ENCODE measurements at places on chromosomes 7 and 10.

DNA sequence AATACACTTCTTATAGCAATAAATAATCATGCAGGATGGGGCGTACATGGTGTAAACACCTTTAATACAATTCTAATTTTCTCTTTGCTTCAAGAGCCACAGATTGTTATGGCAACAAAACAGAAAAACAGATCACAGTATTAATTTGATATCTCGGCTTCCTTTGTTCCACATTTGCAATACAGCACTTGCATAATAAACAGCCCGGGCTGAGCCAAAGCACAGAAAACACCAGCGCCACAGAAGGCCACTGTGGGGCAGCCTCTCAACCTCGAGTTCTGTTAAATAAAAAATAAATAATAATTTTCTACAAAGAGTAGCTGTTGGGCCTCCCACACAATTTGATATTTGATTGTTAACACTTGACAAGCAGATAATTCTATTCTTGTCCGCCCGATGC is 255.9 kb downstream of the USP6NL start:
- DNase-seq = no peak

DNA sequence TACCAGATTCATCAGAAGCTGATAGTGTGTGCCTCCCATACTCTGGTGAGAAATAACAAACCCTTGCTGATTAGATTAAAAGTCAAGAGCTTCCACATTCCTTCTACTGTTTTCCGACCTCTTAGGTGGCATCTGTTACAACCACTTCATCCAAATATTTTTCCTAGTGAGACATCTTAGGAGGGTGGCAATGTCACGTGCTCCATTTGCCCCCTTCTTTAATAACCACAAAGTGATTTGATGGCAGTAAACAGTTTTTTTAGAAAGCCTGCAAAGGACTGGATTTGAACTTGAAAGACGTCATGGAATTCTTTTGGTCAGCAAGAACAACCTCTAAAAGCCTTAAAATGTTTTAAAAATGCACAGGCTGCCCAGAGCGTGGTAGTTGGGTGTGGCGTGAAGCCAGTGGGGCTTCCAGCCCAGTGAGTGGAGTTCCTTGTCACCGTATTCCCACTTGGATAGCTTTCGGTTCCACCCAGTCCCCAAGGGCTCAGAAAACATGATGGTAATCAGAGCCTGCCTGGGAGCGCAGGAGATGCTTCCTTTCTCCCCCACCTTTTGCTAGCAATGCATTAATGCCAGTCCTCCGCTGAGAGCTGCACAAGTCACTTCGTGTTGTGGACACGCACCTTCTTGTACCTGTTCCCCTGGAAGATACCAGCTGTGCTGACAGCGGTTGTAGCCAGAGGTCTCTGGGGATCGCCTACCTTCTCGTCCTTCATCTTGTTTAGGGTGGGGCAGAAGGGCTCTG is 256.4 kb downstream of the KIAA1217 start:
- no peak for DNase-seq

- DNase-seq = no peak
Measured at GRCh38 chr7:120402801-120403200, 129.8 kb downstream of the KCND2 start.

DNA sequence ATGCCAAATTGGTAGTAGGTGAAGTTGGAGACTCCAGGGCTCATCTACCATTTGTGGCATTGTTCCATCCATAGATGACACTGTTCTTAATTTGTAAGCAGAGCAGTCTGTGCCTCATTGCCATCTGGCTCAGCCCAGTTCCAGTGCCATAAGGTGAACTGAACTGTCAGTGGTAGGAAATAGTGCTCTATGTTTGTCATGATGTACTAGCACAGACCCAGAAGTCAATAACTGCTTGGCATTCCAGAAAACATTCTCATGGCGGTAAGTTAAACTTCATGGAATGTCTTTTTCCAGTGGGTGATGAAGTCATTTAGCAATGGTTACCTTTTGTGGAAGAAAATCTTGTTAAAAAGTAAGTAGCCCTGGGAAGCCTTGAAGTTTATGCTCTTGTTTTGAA is 302.7 kb downstream of the SUGCT start:
- no peak for DNase-seq

- DNase-seq = no peak
Measured at GRCh38 chr10:110265573-110266193, 39.0 kb downstream of the SMNDC1 start.

- no peak for DNase-seq
Measured at GRCh38 chr7:115572111-115572510, 458.5 kb downstream of the TFEC start.

DNA sequence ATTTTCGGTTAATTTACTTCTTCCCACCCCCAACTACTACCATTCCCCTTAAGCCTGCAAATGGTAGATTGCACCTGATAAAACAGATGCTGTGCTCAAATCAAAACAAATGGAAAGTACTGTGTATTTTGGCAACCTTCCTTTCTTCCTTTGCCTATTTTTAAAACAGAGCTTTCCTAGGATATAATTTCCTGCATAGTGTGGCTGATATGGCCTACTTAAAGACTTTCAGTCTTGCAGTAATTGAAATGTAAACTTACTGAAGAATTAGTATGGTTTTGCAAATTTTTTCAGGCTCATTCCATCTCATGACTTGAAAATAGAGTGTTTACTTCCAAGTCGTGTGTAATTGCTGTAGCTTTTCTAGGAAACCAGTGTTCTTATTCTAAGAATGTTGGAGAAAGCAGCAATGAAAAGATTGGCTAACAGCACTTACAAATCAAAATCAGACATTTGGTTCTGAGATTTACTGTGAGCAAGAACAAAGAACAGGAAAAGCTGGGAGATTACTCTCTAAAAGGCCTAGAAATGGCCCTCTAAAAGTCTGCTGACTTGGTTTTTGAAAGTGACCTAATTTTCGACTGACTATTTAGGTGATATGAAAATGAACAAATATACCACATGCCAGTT is 52.0 kb downstream of the REEP3 start:
- no peak for DNase-seq

DNA sequence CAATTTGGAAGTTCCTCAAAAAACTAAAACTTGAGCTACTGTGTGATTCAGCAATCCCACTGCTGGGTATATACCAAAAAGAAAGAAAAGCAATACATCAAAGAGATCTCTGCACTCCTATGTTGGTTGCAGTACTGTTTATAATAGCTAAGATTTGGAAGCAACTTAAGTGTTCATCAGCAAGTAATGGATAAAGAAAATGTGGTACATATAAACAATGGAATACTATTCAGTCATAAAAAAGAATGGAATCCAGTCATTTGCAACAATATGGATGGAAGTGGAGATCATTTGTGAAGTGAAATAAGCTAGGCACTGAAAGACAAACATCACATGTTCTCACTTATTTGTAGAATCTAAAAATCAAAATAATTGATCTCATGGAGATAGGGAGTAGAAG is 16.5 kb upstream of the IMMP2L start:
- DNase-seq = no peak

DNA sequence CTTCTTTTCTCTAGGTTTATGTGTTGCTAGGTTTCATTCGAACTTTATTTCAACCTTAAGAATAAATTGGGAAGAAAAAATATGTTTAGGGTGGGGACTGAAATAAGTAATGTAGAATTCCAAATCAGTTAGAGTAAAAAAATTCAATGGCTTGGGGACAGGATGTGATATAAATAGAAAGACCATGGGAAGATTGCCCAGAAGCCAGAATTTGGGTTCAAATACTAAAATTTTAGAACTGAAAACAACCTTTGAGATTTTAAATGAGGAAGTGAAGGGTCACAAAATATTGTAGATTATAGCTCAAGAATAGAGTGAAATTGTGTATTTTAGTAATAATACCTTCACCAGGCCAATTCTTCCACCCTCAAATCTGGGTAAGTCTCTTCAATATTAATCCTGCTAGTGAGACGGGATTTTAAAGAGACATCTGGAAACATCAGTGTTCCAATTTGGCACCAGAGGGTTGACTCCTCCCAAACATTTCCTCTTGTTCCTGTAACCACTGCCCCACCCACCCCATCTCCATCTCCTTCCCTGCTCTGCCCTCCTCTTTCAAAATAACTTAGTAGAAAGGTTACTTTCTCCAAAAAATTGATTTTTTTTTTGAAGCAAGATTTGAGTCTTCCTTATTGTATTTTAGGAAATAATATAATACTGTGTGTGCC is 51.3 kb upstream of the FAM3C start:
- peak; percentile 75 for DNase-seq

DNA sequence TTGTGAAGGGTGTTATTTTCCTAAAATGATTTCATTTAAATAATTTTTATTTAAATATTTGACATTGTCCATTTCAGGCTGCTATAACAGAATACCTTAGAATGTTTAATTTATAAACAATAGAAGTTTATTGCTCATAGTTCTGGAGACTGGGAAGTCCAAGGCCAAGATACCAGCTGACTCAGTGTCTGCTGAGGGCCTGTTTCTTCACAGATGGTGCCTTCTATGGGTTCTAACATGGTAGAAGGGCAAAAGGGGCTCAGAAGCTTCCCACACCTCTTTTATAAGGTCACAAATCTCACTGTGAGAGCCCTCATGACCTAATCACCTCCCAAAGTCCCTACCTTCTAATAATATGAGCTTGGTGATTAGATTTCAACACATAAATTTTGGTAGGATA is 50.7 kb downstream of the MTURN start:
- DNase-seq = no peak

GRCh38 chr7:41637049-41637448 is 65.8 kb downstream of the INHBA start:
- no peak for DNase-seq

DNA sequence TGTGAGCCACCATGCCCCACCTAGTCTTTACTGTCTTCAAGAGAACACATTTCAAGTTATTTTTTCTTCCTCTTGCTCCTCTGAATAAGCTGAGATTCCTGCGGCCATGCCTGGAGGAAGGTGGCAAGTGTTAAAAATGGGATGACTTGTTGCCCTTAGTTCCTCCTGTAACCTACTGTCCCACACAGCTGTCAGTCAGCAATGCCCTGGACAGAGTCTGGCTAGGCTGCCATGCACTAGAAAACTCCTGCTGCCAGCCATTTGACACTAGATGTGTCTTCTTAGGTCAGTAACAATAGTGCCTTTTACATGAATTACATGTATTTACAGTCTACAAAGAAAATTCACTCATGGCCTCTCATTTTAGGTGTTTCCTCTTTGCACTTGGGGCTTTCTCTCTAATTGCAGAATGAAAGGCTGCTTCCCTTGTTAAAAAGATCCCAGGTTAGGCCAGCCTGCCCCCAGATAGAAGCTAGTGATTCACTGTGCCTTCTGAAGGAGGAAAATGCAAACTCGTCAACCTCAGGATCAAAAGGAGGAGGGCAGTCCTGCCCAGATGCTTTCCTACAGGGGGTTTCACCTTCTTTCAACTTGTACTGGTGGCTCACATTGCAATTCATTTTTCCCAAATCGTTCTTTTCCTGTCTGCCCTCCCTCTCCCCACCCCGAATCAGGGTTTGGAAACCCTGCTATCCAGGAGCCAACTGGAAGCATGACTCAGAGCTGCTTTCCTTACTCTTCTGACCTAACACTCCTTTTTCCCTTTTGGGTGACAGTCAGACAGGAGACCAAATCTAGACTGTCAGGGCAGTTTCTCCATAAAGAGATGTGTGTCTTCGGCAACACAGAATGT is 136.6 kb downstream of the SPAG6 start:
- no peak for DNase-seq

DNA sequence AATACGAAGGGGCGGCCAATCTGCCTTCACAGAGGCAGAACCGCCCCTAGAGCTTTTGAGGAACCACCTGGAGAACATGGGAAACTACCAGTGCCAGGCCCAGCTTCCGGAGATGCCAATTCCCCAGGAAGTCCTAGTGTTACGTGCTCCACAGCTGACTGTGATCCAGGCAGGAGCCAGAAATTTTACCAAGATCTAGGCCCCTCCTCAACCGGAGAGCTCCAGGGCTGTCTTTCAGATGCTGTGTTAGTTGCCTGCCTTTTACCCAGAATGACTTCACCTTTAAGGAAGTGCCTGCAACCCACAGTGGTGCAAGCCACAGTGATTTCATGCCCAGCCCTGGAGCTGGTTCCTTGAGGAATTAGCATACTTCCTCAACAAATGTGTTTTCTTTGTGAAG is 62.9 kb downstream of the ELMO1 start:
- DNase-seq = no peak

- peak; percentile 82 for DNase-seq
Measured at GRCh38 chr10:31650010-31650409, 278.6 kb downstream of the ARHGAP12 start.

- DNase-seq = no peak
Measured at GRCh38 chr10:84005403-84005802, 133.9 kb upstream of the GHITM start.

GRCh38 chr7:148967602-148968001 is 60.7 kb downstream of the PDIA4 start:
- no peak for DNase-seq

DNA sequence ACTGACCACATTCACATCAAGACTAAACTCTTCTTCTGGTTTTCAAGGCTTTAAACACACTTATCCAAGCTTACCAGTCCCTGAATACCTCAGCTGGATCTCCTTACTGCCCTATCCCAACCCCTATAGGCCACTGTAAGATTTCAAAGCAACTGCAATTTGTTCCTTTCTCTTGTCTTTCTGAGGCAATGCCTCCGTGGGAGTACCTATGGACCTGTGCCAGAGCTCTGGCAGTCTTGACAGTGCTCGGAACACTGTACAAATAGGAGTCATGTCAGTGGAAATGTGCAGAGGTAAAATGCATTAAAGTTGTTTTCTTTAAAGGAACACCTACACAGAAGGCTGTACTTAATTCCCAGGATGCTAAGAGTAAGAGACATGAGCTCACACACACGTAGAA is 124.7 kb downstream of the CNOT4 start:
- DNase-seq = no peak

DNA sequence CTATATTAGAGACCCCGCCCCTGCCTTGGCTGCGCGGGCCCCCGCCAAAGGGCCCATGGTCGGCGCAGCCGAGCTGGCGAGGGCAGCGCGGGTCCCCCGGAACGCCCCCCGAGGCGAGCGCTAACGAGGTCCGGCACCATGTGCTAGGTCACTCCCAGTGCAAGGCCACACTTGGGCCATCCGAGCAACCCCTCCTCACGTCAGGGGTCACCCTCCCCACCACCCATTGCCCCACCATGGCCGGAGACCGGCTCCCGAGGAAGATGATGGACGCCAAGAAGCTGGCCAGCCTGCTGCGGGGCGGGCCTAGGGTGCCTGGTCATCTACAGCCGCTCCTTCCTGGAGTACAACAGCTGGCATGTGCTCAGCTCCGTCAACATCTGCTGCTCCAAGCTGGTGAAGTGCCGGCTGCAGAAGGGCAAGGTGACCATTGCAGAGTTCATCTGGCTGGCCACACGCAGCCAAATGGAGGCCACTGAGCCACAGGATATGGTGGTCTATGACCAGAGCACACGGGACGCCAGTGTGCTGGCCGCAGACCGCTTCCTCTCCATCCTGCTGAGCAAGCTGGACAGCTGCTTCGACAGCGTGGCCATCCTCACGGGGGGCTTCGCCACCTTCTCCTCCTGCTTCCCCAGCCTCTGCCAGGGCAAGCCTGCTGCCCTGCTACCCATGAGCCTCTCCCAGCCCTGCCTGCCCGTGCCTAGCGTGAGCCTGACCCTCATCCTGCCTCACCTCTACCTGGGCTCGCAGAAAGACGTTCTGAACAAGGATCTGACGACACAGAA is 12.4 kb upstream of the SEC24C start:
- no peak for DNase-seq

- DNase-seq = no peak
Measured at GRCh38 chr7:40105879-40106473, 28.4 kb downstream of the MPLKIP start.

- no peak for DNase-seq
Measured at GRCh38 chr7:151094675-151095074, 8.4 kb downstream of the AGAP3 start.

Measured in Right ventricle myocardium inferior (tissue), 1 donor.